Activated CD4-positive, alpha-beta T cell treated with anti-CD3 and anti-CD28 coated beads for 36 hours (primary cell): ENCODE measurements at places on chromosomes 1 and 21. TPM values are rescaled to one million over a fixed set of nuclear protein-coding genes. Genes with fewer than 3 reads are reported as not detected.

The CSF3R gene
- 0.41 TPM for total RNA-seq

DNA sequence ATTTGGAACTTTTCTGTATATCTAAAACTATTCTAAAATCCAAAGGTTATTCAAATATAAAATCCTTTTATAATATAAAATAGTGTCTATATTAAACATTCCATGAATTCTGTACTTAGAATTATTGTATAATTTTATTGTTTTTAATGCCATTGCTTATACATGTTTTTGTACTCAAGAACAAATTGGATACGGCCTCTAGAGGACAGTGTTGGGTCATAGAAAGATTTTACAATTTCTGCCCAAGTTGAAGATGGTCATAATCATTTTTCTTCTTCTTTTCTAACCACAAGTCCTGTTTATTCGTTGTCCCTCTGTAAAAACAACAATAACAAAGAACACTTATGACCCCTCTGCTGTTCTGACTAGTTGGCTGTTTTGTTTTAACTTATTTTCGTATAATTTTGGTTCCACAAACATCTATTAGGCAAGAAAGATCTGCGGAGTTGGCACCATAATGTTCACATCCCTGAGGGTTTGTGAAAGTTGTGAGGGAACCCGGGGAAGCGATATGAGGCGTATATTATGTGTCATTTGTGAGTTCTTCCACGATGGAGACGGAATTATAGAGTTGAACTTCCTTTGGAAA lies 75.7 kb upstream of the KIF26B start:
- H3K36me3 ChIP-seq: no peaks in the 10 kb centered on the region
- H3K27me3 ChIP-seq: peaks cover 4% of the 10 kb centered on the region
- H3K27ac ChIP-seq: no peak overlapping the region

DNA sequence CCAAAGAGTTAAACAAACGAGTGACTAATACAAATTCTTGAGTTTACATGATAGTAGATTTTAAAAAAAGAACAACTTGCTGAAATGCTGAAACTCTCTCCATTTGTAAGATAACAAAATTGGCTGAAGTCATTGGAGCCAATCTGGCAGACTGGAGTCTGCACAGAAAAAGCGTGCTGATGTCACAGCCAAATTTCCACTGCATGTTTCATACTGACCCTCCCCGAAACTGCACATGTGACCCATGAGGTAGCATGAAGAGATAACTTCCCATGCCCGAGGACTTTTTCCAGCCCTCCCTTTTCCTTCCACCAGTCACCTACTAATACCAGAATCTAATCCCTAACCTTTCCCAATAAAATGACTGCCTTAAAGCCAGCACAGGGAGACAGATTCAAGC lies 1.2 kb upstream of the LELP1 start:
- no peaks in the 10 kb centered on the region for H3K4me1 ChIP-seq
- H3K36me3 ChIP-seq: no peaks in the 10 kb centered on the region
- H3K27ac ChIP-seq: no peak overlapping the region
- no peak for DNase-seq
- H3K4me3 ChIP-seq: no peak overlapping the region

GRCh38 chr1:14494911-14495310 lies 103.6 kb upstream of the KAZN start:
- no peak for DNase-seq
- H3K27ac ChIP-seq: no peak overlapping the region

GRCh38 chr1:223802602-223803001 lies 43.1 kb downstream of the TP53BP2 start:
- H3K4me1 ChIP-seq: no peaks in the 10 kb centered on the region
- H3K27me3 ChIP-seq: no peaks in the 10 kb centered on the region
- H3K27ac ChIP-seq: no peak overlapping the region
